H7 (cell line): ENCODE measurements at places on chromosomes 12 and 14.

DNA sequence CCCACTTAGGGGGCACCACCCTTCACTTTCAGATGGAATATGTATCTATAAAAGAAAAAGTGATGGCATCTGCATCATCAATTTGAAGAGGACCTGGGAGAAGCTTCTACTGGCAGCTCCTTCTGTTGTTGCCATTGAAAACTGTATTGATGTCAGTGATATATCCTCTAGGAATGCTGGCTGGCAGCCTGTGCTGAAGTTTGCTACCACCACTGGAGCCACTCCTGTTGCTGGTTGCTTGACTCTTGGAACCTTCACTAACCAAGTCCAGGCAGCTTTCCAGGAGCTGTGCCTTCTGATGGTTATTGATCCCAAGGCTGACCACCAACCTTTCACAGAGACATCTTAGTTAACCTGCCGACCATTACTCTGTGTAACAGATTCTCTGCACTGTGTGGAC lies 44.7 kb downstream of the RIMKLB start:
- DNase-seq: no peak

GRCh38 chr12:262817-263216 lies at the start of gene SLC6A13:
SLC6A13 (minus strand) TSS chr12:262836; CDS start chr12:260052, 2,784 bp downstream.
- peak; percentile 7 for DNase-seq

DNA sequence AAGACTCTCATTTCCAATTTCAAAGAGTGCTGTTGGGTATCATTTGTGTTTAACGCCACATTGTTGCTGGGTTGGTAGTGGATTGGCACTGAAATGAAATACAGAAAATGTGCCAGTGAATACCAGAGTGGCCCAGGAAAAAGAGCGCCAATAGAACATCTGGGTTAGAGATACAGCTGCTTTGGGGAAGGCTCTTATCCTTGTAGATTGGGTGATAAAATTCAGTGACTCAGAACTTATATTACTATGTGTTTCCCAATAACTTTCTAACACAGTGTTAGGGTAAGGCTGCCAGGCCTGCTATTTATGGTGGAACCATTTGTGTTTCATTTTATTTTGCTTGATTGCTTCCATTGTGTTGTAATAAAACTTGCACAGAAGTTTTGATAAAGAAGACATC lies 168.2 kb upstream of the SSTR1 start:
- no peak for DNase-seq

GRCh38 chr12:27001663-27002062 lies 12.5 kb downstream of the TM7SF3 start:
- no peak for DNase-seq

DNA sequence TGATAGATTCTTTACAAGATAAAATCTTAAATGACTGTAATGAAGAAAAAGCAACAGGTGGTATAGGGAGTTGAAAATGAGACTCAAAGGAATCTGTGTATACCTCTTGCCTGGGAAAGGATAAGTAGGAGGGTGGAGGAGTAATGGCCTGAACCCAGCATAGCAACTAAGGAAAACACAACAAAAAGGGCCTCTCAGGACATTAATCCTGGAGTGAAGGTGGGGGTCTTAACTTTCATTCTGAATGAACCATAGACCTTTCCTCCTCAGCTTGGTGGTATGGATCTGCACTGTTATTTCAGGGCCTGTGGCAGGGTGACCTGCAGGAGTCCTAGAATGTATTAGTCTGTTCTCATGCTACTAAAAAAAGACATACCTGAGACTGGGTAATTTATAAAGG lies 185.6 kb downstream of the AKAP6 start:
- DNase-seq: no peak

- DNase-seq: no peak
Observed at GRCh38 chr14:55382483-55382882, 29.1 kb downstream of the ATG14 start.

GRCh38 chr14:92733007-92733406 lies 15.4 kb downstream of the LGMN start:
- no peak for DNase-seq

- peak; percentile 75 for DNase-seq
Observed at GRCh38 chr12:51846271-51846691, 2.2 kb downstream of the FIGNL2 start.

GRCh38 chr12:116414891-116415290 lies 137.4 kb upstream of the MED13L start:
- no peak for DNase-seq

DNA sequence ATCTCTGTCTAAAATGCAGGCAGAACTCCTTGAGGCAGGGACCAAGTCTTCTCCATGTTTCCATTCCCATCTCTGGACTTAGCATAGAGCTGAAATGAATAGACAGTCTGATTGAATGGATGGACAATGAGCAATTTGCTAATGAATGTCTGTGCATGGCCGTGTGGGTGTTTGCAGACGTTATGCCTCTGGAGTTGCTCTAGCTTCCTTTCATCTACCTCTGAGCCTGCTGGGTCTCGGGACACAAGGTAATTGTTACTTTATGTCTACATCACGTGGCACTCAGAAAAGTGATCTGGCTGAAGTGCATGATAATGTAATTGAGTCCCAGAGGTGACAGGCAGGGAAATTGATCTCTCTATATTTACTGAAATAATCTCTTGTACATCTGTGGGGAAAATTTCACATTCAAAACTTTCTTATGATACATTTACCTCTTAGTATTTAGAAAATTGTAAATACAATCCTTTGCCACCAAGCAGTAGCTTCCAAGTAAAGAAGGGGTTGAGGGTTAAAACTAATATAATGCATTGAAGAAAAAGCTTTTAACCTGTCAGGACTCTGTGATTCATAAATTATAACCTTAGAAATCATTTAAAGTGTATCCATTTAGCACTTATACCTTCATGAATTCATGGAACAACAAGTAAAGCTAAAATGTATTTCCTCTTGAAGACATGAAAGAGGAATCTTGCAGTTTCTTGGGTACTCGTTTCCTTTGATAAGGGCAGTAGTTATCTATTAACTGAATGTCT lies 424.1 kb downstream of the APAF1 start:
- DNase-seq: no peak

- DNase-seq: no peak
Observed at GRCh38 chr12:109330282-109331230, 17.1 kb upstream of the MYO1H start.

DNA sequence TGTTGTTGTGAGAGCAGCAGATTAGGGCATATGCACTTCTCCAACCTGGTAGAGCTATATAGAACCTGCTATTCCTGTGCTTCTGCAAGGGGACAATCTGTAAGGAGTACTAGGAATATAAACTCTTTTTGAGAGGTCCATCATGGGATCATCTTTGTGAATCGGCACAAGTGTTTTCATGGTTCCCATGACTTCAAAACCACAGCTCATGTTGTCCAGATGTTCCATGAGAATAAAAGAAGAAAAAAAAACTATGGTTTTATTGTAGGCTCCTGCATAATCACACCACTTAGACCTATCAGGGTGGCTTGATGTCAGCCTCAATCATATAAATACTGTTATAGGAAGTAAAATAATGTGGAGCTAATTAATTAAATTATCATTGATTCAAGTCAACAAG lies 311.4 kb upstream of the ATP2B1 start:
- DNase-seq: no peak

DNA sequence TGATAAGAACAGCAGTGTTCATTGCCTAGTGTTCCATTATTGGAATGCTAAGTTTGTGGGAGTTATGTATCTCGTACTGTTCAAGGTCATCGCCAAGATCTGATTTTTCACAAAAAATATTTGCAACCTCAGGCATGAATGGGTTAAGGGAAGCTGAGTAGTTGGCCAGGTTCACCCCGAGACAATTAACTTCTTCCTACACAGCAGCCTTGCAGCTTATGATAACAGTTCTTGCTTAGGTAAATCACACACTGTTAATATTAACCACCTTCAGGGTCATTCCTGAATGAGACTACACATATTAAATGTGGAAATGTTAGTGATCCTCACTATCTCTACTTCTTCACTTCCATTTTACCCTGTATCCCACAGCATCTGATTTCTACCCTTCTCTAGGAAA lies 18.0 kb downstream of the FKBP11 start:
- no peak for DNase-seq

DNA sequence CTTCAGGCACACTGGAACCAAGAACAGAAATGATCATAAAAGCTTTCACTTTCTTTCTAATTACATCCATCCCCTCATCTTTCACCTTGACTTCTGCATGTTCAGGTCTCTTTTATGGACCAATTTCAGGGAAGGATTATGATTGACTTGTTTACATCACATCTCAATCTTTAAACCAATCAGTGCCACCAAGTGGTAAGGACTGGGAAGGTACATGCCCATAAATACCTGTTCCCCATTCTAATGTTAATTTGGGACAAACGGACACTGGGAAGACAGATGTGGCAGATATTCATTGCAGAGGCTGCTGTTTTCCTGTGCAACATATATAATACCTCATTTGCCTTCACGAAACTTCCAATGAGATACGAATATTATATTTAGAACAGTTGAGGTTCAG lies 978.1 kb downstream of the GALC start:
- DNase-seq: peak; percentile 2

DNA sequence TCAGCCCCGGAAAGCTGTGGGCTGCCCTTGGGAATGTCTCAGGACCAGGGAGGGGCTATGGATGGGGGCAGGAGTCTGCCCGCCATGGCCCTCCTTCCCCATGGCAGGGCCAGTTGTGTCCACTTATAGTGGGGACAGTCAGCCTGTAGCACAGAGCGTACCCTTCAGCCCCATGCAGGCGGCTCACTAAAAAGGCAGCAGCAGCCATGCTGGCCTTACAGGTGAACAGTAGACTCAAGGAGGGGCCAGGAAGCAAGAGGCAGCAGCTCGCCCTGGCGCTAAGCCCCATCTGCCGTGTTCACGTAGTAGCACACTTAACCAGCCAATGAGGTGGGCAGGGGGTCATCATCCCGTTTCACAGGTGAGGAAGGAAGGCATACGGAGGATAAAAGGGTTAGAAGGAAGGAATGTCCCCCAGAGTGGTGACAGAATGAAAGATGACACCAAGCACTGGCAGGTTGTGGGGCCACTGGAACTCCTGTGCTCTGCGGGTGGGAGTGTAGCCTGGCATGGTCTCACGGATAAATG lies 52.7 kb downstream of the FAM222A start:
- peak; percentile 40 for DNase-seq

GRCh38 chr12:89373763-89374572 lies 21.7 kb upstream of the DUSP6 start:
- no peak for DNase-seq

DNA sequence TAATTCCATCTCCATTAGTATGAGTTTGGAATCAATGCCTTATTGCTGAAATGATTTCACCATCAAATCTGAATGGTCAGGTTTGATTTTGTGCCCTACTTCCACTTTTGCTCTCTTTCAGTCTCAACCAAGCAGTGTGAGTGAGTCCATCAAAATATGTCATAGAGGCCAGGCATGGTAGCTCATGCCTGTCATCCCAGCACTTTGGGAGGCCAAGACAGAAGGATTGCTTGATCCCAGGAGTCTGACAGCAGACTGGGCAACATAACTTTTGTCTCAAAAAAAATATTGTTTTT lies 22.0 kb upstream of the HSP90B1 start:
- no peak for DNase-seq

- DNase-seq: no peak
Observed at GRCh38 chr12:10142976-10143589, 13.1 kb upstream of the CLEC7A start.

- DNase-seq: no peak
Observed at GRCh38 chr12:62301080-62301798, 41.0 kb downstream of the USP15 start.
